ENCODE measurements at places on chromosomes 6 and 20.

GRCh38 chr20:1298888-1299511 lies 29.9 kb downstream of the SDCBP2 start:
- DNase-seq, result no peak

DNA sequence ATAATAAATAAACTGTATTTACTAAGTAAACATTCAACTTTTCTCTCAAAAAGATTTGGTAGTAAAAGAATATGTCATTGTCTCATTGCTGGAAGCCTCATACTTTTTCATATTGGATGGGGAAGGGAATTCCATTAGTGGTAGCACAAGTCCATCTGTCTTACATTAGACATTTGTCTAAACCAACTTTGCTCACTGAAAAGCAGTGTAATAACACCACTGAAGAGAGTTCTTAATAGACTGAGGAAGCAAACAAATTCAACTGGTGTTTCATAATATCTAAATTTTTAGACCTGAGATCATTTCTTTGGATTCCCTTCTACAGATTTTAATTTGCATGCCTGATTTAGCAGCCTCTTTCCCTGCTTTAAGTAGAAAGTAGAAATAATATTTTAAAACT lies 62.7 kb downstream of the PLCB1 start:
- no peak for DNase-seq

GRCh38 chr6:132659082-132659481 lies at the start of gene TAAR1:
Gene TAAR1 (minus strand): TSS chr6:132659182. CDS start chr6:132646003, 13,179 bp downstream.
- peak; percentile 85 for DNase-seq

- no peak for DNase-seq
Measured at GRCh38 chr20:45020236-45020886, 54.0 kb downstream of the STK4 start.

DNA sequence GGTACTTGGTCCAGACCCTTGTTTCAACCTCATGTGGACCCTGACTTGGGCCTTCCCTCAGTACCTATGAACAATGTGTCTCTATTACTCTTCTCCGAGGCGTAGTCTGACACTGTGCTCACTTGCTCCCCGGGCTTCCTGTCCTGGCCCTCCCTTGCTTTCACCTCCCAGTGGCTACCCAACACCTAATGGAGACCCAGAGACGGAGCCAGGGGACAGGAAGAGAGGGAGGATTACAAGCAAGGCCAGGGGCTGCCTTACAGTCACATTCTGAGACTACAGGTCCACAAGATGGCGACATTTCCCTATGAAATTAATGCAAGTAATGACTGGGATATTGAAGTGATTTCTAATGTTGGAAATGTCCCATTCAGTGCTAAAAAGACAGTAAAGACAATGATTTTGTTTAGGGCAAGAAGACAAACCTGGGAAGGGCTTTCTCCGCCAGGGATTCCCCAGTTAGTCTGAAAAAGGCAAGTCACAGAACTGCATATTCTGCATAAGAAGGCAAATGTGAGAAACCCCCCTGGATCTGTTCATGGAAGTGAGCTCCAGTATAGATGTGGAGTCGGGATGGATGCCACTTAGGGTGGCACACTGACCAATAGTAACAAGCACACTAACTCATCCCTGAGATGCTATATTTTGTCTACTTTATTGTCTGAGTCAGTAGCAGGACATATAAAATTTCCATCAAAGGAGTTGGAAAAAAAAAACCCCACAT lies 44.0 kb upstream of the ZBTB24 start:
- DNase-seq, result peak; percentile 71

- no peak for DNase-seq
Measured at GRCh38 chr20:235891-236290, 8.8 kb downstream of the DEFB129 start.

GRCh38 chr20:7883741-7884140 lies 56.5 kb downstream of the HAO1 start:
- no peak for DNase-seq

GRCh38 chr6:73323323-73323722 lies 30.8 kb downstream of the DPPA5 start:
- no peak for DNase-seq

GRCh38 chr20:23143098-23143497 lies 57.0 kb upstream of the CD93 start:
- peak; percentile 88 for DNase-seq

GRCh38 chr6:29631860-29632731 lies 887 bp downstream of the GABBR1 start:
- no peak for DNase-seq

GRCh38 chr6:82331031-82331773 lies 32.4 kb upstream of the TPBG start:
- DNase-seq, result no peak

DNA sequence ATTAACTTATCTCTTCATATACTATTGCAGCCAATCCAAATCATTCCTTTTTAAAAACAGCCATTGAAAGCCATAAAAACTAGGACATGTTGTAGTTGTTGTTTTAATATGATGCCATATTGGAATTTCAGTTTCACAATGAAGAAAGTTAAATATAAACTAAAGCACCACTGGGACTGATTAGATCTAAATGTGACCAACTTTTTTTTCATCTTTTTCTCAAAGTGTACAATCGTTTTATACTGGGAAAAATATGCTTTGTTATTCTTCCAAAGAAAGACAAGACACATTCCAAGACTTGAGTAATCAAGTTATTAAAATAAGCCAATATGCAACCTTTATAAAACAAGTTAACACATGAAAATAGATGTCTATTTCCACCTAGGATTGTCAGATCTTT lies 68.5 kb downstream of the THEMIS start:
- no peak for DNase-seq

DNA sequence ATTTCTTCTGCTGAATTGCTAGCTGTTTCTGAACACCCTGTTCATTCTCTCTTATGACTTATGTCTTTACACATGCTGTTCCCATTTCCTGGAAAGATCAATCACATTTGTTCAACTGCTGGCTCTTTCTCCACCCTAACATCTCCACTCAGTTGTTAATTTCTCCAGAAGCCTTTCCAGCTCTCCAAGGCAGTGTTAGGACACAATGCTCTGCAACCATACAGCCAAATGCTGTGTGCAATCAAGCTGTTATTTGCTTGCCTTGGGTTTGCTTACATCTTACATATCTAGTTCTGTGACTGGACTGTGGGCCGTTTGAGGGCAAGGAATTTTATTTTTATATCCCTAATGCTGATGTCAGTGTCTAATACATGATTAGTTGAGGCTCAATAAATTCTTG lies 24.2 kb upstream of the CITED2 start:
- no peak for DNase-seq
